ENCODE measurements at places on chromosomes 6 and 20.

GRCh38 chr20:5688431-5688972, 61.7 kb upstream of the SHLD1 start:
- DNase-seq = no peak

GRCh38 chr6:125718109-125718508, 31.3 kb upstream of the HEY2 start:
- no peak for DNase-seq

DNA sequence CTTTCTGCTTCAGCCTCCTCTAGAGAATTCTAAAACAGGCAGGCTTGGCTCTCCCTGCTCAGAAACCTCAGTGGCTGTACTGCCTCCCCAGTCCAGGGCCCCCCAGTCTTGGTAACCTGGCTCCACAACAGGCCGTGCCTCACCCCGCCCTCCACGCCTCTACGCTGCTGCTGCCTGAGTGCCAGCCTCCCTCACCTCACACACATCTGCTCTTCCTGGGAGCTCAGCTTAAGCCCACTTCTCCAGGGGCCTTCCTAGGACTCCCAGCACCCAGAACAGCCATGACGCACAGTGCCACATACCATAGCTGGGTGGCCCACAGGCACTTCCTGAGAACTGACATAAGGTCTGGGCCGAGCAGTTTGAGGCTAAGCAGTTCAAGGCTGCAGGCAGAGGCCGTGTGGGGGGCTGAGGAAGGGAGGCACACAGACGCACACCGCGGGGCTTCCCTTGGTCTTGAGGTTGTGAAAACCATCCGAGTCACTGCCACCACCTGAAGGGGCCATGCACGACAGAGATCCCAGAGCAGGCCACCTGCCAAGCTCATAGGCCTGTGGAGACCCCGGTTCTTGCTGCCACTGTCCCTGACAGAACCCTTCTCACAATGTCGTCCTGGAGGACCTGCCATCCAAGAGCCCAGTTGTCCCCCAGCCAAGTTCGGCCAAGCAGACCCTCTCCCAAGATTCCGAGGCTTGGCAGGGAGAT, 42.6 kb downstream of the DSTN start:
- DNase-seq = peak; percentile 4

GRCh38 chr6:18141805-18142590, 12.9 kb downstream of the TPMT start:
- no peak for DNase-seq

DNA sequence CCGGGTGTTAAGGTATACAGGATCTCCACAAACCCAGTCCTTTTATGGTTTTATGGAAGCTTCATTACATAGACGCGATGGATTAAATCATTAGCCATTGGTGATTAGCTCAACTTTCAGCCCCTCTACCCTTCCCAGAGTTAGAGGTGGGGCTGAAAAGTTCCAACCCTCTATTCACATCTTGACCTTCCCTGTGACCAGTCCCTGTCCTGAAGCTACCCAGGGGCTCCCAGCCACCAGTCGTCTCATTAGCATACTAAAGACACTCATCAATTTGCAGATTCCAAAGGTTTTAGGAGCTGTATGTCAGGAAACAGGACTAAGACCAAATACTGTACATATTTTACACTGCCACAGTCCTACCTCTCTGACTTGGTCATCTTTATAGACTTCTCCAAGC, 21.0 kb downstream of the KHDC1L start:
- DNase-seq = no peak

DNA sequence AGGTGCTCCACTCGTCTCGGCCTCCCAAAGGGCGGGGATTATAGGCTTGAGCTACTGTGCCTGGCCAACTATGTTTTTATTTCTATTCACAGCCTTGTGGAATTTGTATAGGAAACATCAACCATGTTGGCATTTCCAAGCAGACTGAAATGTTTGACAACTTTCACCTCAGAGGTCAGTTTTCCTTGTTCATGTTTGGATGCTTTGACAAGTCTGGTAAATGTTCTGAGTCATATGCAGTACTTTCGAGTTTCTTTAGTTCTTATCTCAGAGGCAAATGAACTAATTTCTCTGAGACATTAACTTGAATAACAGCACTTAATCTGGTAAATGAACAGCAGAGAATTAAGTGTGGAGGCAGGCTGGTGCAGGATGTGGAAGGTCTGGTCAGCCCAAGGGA, 373.4 kb upstream of the SYNCRIP start:
- DNase-seq = no peak

GRCh38 chr6:15399641-15400470, 154.0 kb downstream of the JARID2 start:
- no peak for DNase-seq

DNA sequence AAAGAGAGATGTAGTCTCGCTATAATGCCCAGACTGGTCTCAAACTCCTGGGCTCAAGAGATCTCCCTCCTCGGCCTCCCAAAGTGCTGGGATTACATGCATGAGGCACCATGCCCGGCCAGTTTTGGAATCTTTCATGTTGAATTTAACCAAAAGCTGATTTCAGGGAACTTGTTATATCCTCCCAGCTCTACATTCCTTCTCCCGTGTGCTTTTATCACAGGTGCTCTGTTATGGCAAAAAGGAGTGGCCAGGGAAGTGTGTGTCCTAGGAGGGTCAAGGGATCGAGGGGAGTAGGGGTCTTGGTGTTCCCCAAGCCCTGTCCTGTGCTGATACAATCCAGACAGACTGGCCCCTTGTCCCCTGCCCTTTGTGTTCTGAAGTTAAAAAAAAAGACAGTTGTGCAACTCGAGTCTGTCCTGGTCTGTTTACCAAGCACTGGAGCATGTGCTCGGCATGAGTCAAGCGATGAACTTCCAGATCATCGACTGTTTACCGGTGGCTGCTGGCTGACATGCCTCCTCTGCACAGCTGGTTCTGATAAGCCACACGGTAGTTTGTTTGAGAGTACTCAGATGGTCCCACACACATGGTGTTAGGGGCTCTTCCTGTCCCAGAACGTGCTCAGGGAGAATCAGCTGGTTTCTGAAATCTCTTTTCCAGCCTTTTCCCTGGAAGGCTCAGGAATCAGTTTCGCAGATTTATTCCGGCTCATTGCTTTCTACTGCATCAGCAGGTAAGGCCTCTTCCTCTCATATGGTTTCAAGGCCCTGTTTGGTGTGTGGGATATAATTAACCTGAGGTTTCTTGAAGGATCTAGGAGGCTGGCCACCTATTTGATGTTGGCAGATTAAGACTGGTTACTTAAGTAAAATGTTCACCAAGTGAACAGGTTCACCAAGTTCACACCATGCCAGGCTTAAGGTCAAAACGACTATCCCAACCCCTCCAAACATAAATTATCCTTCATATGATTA, 52.6 kb upstream of the NAA20 start:
- DNase-seq = no peak

DNA sequence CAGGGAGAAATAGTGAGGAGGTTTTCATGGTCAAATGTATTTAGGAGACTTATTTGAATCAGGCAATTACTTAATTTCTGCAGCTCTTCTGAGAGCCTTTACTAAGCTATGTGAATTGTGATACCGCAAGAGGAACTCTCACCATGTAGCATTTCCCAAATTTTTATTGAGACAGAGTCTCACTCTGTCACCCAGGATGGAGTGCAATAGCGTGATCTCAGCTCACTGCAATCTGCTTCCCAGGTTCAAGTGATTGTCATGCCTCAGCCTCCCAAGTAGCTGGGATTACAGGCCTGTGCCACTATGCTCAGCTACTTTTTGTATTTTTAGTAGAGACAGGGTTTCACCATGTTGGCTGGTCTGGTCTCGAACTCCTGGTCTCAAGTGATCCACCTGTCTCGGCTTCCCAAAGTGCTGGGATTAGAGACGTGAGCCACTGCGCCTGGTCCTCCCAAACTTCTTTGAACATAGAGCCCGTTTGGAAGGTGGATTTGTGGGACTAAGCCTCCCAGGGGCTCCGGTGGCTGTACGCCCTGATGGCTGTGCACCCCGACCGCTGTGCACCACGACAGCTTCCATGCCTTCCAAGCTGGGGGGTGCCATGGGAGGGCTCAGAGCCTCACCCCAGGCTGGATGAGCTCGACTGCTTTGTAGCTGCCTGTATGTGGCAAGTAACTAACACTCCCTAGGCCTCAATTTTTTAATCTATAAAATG, 5.7 kb upstream of the MPC1 start:
- no peak for DNase-seq

DNA sequence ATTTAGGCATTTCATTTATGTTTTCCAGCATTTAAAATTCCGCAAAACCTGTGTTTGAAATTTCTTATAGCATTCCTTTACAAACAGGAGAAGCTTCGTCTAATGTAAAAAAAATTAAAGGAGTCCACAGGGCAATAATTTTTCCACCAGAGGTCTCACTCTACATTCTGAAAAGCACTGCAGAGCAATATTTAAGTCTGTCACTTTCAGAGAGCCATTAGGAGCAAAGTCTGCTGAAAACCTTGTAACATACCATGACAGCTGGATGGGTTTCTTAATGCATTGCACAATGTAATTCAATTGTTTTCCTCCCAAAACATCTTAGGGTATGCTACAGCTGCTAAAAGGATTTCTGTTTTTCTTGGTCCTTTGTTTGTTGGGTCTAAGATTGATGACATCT, 18.0 kb downstream of the BAG2 start:
- no peak for DNase-seq

DNA sequence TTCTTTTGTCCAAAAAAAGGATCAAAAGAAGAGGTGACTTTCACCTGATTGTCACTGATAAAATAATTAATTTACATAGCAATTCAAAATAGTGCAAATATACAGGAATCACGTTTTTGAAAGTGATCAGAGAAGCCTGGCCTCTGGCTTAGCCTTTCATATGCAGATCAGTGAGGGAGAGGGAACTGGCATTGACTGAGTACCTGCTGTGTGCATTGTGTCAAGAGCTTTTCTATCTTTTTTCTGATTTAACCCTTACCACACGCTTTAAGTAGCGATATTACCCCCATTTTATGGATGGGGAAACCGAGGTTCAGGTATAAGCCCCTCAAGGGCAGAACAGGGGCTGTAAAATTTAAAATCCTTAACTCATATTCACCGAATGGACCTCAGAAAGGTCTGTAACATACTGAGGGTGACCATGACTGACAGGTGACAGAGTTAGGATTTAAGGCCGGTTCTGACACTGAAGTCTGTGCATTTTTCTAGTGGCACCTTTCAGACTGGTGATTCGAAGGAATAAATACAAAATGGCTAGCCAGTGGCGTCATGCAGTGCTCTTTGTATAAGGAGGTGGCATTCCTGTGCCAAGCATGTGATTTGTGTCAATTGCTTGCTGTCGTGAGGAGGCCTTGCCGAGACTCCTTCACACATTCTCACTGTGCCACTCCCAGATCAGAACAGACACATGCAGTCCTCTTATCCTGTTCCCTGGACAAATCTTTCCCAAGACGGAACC, 310.2 kb downstream of the TSHZ2 start:
- DNase-seq = no peak

DNA sequence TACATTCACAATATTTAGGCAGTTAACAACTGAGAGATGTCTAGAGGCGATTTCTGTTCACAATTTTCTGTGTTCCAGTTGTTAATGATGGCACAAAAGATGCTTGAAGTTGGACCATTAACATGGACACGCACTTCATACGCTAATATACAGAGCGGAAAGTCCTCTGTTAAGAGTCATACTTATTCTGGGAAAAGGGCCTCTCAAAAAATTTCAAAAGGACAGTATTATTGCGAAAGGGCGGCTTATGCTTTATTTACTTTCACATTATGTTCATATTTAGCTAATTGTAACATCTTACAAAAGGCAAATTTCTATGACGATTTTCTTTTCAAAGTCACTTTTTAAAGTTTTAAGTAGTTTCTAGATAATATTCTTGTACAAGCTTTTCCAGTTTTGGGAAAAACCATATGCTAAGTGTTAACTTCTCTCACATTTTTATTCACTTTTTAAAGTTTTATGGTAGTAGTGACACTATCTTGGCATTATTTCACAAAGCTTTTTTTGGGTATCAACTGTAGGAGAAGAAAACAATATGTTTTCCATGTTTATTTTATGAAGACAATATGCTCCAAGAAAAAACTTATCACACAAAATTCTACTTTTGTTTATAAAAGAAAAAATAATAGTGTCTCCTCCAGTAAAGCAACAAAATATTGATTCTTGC, 62.3 kb downstream of the MAP7 start:
- DNase-seq = no peak

- no peak for DNase-seq
Measured at GRCh38 chr6:87504441-87504840, 31.7 kb downstream of the SLC35A1 start.

DNA sequence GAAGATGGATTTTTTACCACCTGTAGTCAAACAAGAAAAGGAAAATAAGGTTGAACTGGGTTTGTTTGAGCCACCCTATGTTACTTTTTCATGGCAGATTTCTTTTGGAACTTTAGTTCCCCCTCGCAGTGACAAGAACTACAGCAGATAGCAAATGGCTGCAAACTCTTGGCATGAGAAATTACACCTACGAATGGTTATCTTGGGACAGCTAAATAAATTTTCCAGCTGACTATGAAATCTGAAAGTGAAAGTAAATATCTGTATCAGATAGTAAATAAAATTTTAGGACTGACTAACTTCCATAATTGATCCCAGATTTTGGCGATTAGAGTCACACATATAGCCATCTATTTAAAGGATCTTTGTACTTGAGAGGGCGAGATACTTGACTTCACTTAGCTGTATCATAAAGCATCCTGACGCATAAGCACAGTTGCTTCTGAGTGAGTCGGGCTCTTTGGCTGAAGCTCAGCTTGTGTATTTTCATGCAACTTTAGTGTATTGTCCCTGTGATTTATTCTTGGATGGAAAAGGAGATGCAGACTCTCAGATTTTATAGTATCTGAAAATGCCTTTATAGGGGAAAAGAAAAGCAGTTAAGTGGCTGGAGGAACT, 125.3 kb upstream of the B3GAT2 start:
- DNase-seq = no peak

DNA sequence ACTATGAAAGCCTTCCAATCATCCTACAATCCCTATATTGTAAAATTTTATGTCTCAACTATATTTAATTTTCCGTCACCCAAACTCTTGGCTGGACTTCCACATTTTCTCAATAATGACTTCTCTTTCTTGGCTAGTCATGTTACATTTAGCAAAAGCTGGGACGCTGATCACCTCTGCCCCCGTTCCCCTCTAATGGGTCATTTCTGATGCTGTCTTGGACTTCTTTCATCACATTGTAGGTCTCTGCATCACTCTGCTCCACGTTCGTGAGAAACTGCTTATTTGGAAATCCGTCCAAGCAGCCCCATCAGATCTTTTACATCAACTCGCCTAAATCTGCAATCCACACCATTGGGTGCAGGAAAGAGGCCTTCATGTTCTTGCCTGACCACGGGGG, 203.8 kb downstream of the MYLK4 start:
- no peak for DNase-seq

DNA sequence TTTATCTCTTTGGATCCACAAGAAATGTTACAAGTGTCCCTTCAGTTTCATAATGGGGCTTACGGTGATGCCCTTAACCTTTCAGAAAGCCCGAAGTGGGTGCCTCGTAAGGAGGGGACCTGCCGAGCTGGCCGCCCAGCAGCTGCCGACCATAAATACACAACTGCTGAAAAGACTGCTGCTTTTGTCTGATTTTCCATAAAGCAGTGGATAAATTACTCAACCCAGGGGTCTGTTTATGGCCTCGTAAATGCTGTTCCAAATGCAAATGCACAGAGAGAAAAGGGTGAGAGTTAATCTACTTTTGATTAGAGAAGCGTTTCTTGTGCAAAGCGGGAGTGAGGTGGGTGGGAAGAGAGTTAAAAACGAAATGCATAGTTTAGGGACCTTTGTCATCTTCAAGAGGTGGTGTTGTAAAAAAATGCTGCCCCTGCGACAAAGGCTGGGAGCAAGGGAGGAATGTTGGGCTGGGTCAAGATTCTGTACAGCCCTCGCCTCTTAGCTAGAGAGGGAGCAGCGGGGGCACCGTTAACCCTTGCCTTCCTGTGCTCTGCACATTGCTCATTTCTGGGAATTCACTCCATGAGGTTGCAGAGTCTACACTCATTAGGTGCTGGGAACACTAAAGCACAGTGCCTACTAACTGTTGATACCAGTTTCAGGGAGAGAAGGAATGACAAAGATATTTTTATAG, 112.0 kb upstream of the MTHFD1L start:
- no peak for DNase-seq
